ENCODE measurements at places on chromosomes 2 and 18.

DNA sequence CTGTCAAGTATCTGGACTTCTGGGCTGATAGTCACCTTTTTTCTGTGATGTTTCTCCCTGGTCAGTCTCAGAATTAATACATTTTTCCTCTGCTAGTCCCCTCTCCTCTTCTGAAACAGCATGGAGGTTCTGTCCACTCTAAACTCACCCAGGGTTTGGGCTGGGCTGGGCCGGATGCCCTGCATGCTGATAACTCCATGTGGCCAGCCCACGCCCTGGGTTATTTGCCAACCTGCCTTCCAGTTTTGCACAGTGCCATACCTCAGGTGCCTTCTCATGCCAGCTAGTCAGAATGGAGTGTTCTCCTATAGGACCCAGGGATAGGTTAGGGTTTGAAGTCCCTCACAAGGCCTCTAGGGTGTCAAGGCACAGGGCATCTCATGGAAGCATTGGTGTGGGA lies 32.2 kb downstream of the MEX3C start:
- DNase-seq = no peak

- DNase-seq = no peak
These were observed 42.5 kb downstream of the PTPRM start for GRCh38 chr18:7609617-7610016.

- no peak for DNase-seq
These were observed 82.8 kb downstream of the ZNF516 start for GRCh38 chr18:76412010-76412817.

GRCh38 chr2:220075835-220076234 lies 448.4 kb downstream of the SLC4A3 start:
- DNase-seq = no peak

DNA sequence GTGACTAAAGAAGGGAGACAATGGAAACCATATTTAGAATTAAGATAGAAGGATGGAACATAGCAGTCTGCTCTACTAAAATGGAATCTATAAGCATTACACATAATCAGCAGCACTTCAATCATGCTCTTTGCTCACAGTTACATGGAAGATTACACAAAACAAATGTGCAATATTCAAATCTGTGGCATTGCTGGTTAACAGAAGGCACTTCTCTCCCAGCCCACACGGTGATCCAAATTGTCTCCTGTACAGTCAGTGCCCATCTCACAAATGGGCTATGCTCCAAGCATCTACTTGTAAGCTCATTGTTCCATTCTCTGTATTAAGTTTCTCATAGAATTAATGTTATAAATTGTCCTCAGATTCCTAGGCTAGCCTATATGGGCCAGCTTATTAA lies 716.6 kb downstream of the NRXN1 start:
- DNase-seq = no peak

- no peak for DNase-seq
These were observed 1428.4 kb upstream of the CDH2 start for GRCh38 chr18:29605365-29605764.

All from occipital lobe (tissue), 3 donors.